Stimulated activated CD8-positive, alpha-beta memory T cell treated with anti-CD3 and anti-CD28 coated beads, Interleukin-7, amount 100 ng/mL, for 48 hours (primary cell): ENCODE measurements at places on chromosomes 16 and 17.

DNA sequence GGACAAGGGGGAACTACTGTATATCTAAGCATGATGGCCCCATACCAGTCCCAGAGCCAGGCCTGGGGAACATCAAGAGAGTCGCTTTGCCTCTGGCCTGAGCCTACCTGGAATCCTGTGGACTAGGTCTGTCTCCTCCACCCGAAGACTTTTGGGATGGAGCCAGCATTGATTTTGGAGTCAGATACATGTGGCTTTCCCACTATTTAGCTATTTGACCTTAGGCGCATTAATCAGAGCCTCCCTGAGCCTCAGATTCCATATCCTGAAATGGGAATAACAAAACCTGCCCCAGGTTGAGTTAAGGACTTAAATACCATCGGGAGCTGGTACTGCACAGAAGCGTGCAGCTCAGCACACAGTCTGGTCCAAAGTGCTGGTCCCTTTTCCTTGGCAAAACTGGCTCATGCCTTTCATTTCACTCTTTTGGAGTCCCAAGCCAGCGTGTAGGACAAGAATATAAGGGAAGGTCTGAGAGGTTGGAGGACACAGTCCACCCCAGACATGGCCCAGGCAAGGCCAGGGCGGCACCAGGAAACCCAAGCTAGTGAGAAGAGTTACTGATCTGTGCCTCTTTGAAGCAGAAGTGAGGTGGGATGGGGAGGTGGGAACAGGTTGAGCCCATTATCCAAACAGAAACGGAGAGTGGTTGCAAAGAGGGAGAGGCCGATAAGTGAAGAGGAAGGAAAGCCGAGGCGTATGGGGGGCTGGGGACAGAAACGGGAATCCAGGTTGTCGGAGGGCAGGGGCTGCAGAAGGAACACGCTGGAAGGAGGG lies 986 bp downstream of the FA2H start:
- no peak for DNase-seq

DNA sequence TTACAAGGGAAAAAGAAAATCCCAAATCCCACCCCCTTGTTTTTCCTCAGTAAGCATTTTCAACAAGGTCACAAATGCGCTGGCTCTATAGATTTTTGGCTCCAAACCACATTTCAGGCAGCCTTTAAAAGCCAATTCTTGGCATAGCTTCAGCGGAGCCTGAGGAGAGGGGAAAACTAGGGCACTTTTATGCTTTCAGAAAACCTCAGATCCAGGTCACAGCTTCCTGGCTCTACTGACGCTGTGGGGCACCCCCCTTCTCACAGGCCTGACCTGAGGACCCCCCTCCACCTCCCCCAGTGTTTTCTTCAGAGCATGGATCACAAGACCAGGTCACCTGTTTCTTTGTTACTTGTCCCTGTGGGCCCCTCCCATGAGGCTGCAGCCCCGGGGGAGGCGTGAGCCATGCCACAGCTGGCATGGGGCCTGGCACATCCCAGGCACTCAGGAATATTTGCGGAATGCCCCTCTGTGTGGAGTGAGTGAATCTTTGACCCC lies 30.1 kb upstream of the MTSS2 start:
- DNase-seq = no peak

DNA sequence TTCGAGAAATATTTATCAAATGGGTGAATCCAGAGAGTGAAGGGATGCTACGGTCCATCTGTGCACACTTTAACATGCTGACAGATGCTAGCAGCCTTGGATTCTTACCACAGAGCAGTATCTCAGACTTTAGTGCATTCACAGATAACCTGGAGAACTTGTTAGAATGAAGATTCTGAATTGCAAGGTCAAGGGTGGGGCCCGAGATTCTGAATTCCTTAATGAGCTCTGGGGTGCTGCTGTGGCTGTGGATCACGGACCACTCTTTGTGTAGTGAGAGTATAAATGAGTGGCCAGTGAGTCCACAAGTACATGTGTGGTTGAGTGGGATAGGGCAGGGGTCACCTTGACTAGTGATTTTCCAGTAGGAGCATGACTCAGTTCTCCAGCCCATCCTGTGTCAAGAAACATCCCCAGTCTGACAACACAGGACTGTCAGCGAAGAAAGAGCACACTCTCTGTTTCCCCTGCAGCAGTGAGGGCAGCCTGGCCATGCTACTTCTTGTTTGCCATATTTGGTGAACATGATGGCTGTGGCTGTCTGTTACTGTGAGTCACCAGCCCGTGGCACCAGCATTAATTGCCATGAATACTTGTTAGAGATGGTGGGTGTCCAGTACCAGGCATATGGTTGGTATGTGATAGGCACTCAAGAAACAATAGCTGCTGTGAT lies 13.0 kb upstream of the SALL1 start:
- no peak for DNase-seq

GRCh38 chr16:29663016-29663806 lies at the start of gene SPN:
Gene SPN, plus strand, starts transcription at chr16:29663247. Its CDS starts 482 bp downstream, at chr16:29663729.
- DNase-seq = no peak

DNA sequence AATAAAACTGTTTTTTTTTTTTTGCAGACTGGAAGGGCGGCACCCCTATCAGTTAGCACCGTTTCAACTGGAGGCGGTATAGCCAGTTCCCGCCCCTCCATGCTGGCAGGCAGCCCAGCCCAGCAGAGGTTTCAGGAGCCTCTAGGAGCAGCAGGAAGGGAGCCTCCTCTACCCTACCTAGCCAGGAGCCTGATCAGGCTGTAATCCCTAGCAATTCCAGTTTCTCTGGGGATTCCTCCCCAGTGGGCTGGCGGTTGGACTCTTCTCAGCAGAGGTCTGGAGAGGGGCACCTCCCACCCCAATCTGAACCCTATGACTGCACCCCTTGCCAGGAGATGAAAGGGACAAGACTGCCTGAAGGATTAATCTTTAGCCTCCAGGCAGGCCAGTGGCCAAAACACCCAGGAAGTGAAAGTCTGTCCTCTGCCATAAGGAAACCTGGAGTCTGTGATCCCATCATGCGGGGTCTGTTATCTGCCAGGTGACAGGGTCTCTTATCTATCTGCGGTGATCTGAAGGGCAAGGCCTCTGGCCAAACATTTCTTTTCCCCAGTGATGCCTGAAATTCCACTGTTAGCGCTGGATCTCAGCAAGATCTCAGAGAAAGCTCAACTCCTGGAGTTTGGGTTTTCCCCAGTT lies 4.9 kb upstream of the CDH1 start:
- no peak for DNase-seq

GRCh38 chr17:38447502-38448085 lies 19.3 kb downstream of the ARHGAP23 start:
- no peak for DNase-seq

DNA sequence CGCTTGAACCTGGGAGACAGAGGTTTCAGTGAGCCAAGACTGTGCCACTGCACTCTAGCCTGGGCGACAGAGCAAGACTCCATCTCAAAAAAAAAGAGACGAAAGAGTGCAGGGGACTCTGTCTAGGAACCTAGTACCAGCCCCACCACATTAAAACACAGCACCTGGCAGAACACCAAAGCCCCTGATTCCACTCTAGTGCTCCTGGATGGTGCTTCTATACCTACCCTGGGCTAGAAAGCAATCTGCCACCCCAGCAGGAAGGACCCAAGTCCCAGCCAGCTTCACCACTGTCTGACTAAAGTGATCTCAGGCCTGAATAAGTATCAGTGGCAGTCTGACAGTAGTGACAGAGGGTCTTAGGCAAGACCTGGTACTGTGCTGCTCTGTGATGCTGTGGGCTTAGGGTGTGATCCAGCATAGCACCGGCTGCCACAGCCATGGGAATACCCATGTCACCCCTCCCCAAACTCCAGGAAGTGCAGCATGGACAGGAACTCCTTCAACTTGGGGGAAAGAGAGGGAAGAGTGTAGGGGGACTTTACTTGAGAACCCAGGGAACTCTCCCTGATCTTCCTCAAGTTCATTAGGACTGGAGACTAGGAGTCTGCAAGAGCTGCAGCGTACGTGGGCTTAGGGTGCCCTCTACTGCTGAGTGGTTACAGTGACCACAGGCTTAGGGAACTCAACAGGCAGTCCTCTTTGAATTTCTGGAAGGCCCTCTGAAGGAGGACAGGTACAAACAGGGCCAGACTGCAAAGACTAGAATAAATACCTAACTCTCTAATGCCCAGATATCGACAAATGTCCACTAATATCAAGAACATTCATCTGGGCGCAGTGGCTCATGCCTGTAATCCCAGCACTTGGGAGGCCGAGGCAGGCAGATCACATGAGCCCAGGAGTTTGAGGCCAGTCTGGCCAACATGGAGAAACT lies 30.0 kb upstream of the RNF43 start:
- DNase-seq = peak; percentile 21

DNA sequence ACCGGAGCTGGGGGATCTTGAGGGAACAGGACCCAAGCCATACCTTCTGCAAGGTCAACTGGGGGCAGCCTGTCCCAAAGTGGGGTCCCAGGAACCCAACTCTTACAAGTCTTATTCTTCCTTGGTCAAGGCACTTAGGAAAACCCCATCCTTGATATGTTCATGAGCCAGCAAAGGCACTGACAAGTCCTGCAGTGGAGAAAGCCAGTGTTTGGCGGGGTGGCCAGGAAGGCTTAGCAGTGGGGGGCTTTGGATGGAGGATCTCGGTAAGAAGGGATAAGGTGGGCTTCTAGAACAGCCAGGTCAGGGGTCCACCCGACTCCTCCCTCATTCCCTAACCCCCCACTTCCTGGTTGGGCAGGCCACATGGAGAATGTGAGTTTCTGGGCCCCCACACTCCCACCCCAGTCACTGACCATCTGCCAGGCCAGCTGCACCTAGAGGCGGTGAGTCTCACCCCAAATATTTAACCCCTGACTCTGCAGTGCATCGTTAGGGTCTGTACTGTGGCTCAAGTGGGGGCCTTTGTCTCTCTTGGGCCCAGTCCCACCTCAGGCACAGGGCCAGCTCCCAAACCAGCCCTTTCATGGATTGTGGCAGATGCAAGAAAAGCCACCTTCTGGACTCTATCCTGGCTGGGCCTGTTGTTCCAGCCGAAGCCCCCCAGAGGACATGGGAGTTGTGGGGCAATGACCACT lies 22.3 kb downstream of the PPL start:
- no peak for DNase-seq

DNA sequence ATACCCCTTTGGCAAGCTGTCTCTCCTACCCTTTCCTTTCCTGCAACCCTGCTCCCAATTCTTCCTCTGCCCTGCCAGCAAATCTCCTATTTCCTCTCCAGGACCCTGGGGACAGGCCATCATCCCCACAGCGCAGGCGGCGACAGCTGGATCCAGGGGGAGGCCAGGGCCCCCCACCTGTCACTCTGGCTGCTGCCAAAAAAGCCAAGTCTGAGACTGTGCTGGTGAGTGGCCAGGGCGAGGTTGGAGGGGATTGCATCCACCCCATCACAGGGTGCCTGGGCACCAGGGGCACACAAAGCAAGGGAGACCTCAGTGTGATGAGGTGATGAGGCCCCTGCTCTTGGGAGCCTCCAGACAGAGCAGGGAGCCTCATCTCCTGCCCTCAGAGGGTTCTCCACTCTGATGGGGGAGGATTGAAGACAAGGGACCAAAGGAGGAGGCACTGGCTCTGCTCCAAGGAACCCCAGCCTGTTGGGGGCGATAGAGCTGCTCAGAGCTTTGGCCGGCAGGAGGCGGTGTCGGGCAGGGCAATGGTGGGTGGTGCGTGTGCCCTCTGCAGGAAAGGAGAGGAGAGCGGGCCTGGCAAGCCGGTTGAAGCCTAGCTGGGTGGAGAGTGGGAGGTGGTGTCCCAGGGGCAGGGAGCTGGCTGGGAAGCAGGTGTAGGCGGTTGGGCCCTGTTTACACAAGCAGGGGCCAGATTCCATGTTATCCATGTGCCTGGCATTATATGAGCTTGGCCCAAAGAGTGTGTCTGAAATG lies 15.6 kb upstream of the PDK2 start:
- no peak for DNase-seq

DNA sequence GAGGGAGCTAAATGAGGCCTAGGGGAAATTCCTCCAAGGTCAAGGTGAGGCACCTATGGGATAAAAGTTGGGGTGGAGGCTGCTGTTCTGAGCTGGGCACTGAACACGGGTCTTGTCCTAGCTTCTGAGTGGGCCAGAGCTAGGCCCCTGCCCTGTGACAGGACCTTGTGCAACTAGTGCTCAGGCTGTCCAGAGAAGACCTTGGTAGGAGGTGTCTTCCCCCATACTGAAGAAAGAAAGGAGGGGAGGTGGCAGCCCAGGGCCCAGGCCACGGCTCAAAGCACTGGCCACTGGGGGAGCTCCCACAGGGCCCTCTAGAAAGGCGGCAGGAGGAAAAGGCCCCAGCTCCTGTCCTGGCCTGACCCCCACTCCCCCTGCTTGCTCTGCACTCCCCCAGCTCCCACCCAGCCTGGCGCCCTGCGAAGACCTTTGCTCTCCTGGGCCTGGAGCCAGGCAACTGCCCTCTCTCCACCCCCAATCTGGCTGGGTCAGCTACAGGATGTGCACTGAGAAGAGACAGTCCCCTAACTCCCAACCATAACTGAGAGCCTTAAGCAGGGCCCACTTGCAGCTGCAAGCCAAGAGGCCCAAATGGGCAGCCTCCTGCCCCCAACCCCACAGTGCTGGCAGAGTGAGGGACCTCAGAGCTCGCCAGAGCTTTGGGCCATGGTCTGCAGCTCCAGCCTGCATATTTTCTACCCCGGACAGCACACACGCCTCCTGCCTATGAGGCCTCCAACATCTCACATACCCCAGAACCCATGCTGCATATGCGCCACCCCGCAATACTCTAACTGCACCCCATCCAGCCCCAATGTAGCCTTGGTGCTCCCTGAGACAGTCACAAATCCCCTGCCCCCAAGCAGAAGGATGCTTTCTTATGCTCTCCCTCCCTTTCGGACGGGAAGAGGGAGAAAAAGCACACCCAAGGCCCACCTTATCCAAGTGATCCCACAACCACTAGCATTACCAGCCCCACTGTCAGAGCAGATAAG lies 15.3 kb downstream of the HSD11B2 start:
- no peak for DNase-seq

GRCh38 chr16:4298761-4299522 lies 16.9 kb upstream of the GLIS2 start:
- no peak for DNase-seq

GRCh38 chr16:10490141-10490540 lies 90.3 kb downstream of the EMP2 start:
- DNase-seq = no peak

DNA sequence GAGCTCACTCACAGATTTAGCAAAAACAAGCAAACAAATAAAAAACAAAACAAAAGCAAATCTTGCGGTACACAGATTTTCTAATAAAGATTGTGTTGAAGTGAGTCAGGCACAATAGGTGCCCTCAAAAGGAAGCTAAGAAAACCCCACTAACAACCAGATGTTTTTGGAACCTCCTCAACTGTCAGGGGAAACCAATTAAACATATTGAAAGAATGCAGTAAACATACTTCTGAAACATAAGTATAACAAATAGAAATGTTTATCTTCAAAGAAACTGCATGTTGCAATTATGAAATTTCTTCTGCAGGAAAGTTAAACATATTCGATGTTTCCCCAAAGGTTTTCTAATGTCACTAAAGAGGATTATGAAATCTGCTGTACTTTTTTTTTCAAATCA lies 110.5 kb upstream of the CORO6 start:
- DNase-seq = no peak

DNA sequence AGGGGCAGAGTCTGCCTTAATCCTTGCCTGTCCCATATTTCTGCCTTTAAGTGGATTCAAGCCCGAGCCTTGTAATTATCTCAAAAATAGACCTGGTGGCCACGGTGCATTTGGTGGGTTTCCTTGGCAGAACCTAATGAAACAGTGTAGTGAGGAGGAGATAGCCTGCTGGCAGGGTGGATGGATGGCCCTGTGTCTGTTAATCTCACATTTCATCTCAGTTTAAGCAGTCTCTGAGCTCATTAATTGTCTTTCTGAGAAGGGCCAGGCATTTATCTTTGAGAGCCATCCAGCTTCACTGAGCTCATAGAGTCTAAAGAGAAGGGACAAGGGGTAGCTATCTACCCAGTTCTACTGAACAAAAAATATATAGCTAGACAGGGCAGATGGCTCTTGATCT lies 364.0 kb upstream of the EEF2KMT start:
- no peak for DNase-seq
